ENCODE measurements at places on chromosomes 4 and X.

- no peak for DNase-seq
Observed at GRCh38 chr4:146852360-146852759, 93.3 kb downstream of the TTC29 start.

DNA sequence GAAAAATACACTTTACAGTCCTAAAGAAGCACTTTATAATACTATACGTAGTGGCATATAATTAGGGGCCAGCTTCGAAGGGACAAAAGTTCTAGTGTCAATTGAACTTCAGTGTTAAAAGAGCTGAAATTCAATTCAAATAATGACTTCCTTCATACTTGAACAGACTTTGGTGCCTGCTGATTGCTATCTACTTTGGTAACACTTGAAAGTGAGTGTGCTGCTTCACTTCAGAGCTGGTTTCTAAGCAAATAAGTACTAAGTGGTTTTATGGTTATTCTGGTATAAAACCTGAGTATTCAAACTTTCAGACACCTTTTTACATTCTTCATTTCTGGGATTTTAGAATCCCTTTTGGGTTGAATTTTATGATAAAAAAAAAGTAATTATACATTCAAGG, 107.0 kb downstream of the SLC4A4 start:
- DNase-seq: no peak

DNA sequence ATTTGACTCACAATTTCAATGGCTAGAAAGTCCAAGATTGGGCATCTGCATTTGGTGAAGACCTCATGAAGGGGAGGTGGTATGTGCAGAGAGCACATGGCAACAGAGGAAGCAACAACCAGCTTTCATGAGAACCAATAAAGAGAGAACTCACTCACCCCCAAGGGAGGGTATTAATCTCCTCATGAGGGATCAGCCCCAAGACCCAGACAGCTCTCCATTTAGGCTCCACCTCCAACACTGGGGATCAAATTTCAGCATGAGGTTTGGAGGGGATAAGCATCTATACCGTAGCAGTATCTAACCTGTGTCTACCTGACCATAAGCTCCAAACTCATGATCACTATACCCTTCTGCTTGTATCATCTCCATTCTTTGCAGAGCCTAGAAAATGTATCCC, 9.3 kb upstream of the TBC1D19 start:
- DNase-seq: no peak

DNA sequence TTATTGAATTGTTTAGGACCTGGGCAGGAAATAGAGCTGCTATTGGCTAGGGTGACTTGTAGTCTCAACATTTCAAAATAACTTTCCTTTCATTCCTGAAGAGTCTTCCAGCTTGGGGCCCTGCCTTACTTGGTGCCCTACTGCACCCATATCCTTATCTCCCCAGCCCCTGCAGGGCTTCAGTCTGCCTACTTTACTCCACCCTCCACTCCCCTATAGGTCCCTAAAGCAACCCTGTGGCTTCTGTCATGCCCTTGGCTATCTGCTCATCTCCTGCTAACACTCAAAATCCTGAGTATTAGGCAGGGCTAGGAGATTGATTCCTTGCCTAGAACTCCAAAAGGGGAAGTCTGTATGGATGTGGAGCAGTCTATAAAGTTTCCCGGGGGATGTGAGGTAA, 57.6 kb upstream of the PRKG2 start:
- no peak for DNase-seq

DNA sequence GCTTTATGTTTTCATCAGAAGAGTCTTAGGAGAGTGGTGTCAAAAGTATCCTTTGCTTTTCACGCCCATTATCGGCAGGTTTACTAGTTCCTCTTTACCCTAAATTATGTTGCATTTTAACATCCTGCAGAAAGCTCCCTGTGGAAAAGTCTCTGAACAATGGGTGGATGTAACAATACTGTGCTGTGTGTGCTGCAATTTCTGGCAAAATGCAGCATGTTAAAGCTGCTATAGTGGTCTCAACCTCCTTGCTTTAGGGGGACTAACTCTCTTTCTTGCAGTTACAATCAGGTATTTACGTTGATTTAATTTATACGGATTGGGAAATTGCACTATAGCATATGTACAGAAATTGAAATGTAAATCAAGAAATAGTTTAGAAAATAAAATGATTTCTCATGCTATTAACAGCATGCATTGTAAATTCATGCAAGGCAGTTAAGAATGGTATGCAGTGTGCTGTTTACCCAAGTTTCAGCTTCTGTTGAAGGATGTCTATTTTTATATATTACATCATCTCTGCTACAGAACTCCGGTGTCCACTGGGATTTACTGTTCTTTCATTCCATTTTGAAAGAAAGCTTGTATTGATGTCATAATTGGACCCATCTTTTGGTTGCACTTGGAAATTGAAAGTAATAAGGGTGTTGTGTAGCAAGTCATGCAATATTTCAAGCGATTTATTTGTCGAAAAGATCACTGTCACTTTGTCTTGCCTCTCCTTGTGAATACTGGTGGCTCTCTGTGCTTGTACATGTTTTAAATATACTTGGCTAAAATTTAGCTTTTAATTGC, 145.7 kb downstream of the RAPGEF2 start:
- no peak for DNase-seq

- DNase-seq: no peak
Observed at GRCh38 chr4:38785901-38786402, 3.2 kb upstream of the TLR10 start.

GRCh38 chrX:153475271-153475670, 4.9 kb upstream of the HAUS7 start:
- no peak for DNase-seq

DNA sequence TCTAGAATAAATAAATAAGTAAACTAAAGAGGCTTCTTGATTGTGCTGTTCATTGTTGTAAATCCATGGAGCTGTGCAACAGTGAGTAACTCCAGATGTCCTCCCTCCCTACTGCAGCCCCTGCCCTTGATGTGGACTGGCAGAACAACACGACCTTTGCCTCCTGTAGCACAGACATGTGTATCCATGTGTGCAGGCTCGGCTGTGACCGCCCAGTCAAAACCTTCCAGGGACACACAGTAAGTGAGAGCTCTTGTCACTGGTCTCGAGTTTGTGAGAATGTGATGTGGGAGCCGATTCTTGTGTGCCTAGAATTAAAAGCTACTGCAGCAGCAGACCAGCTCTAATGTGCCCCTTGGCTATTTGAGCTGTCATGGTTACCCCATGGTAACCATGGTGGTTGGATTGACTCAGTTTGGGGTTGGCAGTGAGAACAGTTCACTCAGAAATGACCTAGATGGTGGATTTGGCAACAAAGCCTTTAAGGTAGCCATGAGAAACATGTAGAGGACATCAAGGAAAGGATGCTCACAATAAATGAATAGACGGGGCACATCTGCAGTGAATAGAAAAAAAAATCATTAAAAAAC, 60.7 kb downstream of the GPR143 start:
- DNase-seq: no peak

Data from CD4-positive, alpha-beta T cell (primary cell).